Neural progenitor cell (in vitro differentiated cells): ENCODE measurements at places on chromosomes 12 and 14. TPM values are rescaled to one million over a fixed set of nuclear protein-coding genes. Genes with fewer than 3 reads are reported as not detected.
A peak's percentile ranks its signal among the peaks of the same experiment; 100 is the strongest.

- H3K4me3 ChIP-seq: no peak overlapping the region
- H3K27me3 ChIP-seq: no peaks in the 10 kb centered on the region
- peaks cover 13% of the 10 kb centered on the region for H3K4me1 ChIP-seq
- H3K27ac ChIP-seq: no peak overlapping the region
Measured at GRCh38 chr12:121618659-121619233, 7.6 kb upstream of the ORAI1 start.

- H3K27me3 ChIP-seq: no peaks in the 10 kb centered on the region
- H3K4me1 ChIP-seq: no peaks in the 10 kb centered on the region
- H3K27ac ChIP-seq: no peak overlapping the region
- no peak overlapping the region for H3K4me3 ChIP-seq
- DNase-seq: peak; percentile 84
- no peaks in the 10 kb centered on the region for H3K36me3 ChIP-seq
Measured at GRCh38 chr14:23631702-23632460, 4.3 kb upstream of the DHRS2 start.

DNA sequence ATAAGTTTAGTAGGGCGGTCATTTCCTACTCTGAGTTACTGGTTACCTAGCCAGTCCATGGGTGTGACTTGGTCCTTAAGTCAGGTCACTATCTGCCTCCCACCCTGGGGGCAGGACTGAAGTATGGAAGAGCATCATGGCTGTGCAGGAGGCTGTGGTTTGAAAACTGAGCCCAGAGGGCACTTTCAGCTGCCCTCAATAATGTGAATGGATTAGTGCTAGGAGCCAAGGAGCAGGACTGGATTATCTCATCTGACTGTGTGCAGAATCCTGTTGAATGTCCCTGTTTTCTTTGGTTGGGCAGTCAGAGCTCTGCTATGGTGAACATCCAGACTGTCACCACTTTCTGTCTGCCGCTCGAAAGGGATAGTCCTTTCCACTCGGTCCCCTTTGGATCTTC lies 1.6 kb downstream of the ATXN7L3B start:
- H3K27me3 ChIP-seq: no peaks in the 10 kb centered on the region
- H3K36me3 ChIP-seq: peaks cover 5% of the 10 kb centered on the region
- DNase-seq: peak; percentile 32

CRIP1 gene
- total RNA-seq: 2.6 TPM in 1 of 2 replicates, not detected in the other

GRCh38 chr14:94550041-94550440 lies 11.2 kb upstream of the SERPINA4 start:
- H3K4me3 ChIP-seq: no peak overlapping the region
- no peak overlapping the region for H3K27ac ChIP-seq
- H3K4me1 ChIP-seq: peaks cover 4% of the 10 kb centered on the region
- no peaks in the 10 kb centered on the region for H3K27me3 ChIP-seq
- no peaks in the 10 kb centered on the region for H3K36me3 ChIP-seq

OR4E2 gene
- not detected in 2 replicates for total RNA-seq

GRCh38 chr12:87775784-87776183 lies 253.4 kb downstream of the C12orf50 start:
- no peaks in the 10 kb centered on the region for H3K27me3 ChIP-seq
- no peak for DNase-seq
- no peaks in the 10 kb centered on the region for H3K4me1 ChIP-seq
- H3K27ac ChIP-seq: no peak overlapping the region
- no peak overlapping the region for H3K4me3 ChIP-seq
